ENCODE measurements at places on chromosomes 4 and X.

DNA sequence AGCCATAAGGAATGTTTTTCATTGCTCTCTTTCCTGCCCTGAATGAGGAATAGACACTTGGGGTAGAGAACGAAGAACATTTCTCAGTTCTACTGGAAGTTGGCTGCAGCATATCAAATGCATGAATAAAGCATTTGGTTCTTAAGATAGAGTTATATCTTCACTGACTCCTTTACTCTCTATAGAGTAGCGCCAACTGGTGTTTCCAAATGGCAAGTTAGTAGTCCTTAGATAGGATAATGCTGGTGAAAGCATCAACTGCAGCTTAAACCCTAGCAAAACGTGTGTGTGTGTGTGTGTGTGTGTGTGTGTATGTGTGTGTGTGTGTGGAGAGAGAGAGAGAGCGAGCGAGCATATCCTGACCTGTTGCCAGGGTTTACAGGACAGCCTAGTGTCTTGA lies 62.2 kb upstream of the FRMPD4 start:
- DNase-seq: no peak

GRCh38 chr4:104763554-104764222 lies 269.0 kb upstream of the CXXC4 start:
- DNase-seq: no peak

GRCh38 chr4:98604723-98605122 lies 53.7 kb downstream of the TSPAN5 start:
- DNase-seq: no peak

DNA sequence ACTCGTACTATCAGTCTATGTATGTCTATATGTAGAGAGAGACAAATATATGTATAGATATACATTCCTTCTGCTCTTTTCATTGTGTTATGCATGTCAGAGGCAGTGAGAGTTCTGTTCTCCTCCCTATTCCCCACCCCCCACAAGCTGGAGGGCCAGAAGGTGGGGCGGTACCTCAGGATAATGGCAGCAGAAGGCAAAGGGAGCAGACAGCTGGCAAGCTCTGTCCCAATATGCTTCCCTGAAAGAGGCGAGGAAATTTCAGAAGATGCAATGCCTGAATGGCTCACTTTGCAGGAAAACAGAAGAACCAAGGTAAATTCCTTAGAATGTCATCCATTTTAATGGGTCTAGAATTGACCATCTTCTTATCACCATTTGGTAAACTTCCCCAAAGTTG lies 114.4 kb downstream of the NAA11 start:
- no peak for DNase-seq

DNA sequence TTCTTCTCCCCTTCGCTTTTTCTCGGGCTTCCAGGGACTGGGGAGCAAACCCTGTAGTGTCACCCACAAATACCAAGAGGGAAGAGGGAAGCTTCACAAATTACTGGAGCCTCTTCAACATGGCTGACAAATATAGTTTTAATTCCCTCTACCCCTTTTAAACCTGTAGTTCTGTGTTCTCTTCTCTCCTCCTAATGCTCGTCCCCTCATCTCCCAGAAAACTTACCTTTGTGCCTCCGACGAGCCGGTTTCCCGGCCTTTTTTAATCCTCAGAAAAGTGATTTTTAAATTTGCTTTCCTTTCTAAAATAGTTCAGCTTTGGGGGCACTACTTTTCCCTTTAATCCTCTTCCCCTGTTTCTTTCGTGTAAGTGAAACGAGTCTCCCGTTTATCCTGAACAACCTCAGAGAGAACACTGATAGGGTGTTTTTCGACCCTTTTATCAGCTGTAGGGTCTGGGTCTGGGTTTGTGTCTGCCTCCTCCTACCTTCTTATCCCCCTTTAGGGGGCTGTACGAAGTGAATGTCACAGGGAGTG lies 408 bp downstream of the TET2 start:
- no peak for DNase-seq

GRCh38 chrX:138349351-138349750 lies 362.2 kb downstream of the FGF13 start:
- no peak for DNase-seq

DNA sequence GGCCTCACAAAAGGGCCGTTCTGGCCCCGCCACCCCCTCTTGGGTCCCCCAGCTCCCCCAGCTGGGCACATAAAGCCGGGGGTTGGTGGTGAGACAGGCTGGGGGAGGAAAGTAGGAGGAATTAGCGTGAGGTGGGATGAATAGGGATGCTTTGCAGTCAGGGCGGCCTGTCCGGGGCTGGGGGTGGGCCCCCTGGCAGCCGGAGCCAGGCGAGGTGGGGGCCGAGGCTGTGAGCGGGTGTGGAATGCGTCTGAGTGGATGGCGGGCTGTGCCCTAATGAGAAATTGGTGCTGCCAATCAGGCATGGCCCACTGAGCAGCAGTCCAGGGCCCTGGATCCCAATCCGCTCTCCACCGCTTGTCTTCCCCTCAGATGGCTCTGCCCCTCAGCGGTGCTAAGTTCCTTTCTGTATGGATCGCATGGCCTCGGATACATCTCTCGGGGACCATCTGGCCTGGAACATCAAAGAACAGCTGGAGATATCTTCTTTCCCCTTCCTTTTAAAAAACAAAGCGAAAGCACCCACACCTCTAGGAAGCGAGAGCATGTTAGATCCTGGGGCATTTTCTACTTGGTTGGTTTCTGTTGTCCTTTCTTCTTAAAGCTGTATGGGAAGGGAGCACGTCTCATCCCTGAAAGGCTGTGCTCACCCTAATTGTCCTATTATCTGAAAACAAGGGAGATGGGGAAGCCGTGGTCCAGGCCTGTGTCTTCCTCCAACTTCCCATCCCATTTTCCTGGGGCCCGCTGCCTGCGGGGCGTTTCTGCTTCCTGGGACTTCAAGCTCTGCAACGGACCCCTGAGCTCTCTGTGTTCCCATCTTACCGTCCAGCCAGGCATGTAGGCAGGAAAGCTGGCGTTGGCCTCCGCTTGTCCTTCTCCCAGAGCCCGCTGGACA lies 106.9 kb downstream of the SORCS2 start:
- no peak for DNase-seq

DNA sequence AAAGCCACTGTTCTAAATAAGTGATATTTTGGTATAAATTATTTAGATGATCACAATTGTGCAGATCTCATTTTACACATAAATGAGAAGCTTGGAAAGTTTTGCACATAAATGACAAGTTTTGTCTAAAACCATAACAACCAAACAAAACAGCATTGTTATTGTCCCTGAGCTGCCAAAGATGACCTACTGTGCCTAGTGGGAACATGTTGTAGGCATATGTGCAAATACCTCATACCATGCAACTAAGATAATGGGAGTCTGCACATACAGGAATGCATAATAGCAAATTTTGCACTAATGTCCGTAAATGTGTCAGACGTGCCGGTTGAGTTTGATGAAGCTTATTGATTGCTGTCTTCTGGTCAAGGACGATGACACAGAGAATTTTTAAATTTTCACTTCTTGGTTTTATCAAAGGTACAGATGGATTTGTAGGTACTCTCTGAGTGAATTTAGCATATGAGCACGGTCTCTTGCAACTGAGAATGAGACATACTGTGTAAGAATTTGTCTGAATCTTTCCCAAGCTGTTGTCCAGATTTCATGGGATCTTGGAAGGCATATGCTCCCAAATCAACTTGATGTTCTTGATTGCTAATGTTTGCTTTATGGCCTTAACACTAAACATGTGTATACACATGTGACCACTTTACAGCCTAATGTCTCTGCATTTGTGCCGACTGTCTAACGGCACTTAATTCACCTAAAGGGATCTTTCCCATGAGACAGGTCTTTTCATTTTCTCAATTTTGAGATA lies 1133.5 kb downstream of the FAT4 start:
- no peak for DNase-seq

GRCh38 chrX:113743069-113743468 lies 840.8 kb upstream of the HTR2C start:
- DNase-seq: no peak

GRCh38 chr4:160265836-160266235 lies 1163.0 kb downstream of the RAPGEF2 start:
- no peak for DNase-seq

DNA sequence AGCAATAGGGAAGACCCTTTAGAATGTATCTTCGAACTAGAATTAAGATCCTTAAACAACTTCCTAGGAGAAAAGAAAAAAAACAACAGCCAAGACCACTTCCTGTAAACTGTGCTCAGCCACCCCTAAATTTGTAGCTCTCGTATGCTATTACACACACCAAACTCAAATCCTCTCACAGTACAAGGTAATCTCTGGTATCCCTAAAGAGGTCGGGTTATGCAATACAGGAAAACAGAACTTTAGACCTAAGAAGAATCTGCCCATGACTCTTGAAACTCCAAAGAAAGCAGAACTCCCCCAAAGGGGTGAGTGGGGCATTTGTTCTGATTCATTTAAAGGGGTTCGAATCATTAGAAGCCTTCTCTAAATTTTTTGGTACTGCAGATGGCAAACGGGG lies 170.9 kb upstream of the CASK start:
- no peak for DNase-seq

DNA sequence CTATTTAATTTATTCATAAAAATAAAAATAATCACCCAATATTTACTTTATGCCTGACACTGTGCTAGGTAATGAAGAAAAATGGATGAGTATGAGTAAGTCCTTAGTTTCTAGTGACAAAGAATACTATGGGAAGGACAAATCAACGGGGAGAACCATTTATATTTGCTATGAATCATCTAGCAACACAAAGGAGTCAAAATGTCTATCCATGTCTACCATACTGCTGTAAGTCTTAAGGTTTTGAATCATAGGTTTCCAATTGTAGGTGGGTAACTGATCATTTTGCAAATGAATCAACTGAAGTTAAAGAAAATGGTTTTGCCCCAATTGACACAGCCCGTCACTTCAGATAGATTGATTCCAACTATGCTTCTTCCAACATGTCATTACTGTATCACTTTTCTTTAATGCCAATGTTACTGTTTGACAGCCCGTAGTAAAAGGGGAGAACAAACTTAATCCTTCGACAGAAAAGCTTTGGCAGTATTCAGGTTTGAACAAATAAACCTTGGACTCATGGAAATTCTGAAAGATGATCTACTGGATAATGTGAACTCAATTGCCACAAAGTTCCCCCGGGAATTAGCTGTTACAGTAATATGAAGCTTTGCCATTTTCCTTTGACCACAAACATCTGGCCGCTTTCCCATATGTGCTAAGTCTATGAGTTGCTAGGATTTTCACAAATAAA lies 3.2 kb downstream of the TDO2 start:
- DNase-seq: no peak

DNA sequence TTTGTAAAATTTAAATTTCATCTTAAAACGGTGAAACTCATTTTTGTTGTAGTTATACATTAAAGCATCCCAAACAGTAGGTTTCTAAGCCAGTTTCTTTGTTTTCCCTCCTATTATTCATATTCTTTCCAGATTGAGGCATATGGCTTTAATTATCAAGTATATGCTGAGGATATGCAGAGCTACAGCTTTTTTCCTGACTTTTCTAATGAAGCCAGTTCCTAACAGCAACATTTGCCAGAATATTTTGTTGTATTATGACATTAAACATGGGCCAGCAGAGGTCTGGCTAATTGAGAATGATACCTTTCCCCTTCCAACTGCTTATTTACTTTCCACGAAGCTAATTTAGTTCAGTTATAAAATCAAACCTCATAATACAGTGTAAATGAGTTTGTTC lies 75.3 kb downstream of the SLIT2 start:
- no peak for DNase-seq

DNA sequence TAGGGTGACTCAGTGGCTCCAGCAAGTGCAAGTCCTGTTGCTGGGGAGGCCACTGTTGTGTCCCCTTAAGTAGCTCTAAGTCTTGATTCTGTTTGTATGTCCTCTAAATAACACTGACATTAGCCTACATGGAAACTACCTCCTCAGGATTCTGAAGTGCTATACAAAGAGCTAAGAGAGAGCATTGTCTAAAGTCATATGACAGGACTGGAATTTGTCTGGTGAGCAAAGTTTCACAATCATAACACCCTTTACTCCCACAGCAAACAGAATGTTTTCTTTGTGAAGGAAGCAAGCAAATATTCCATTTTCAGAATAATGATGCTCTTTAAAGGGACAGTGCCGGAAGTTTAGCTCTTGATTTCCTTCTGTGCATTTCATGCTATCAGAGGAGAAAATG lies 23.4 kb upstream of the CT47A1 start:
- no peak for DNase-seq

GRCh38 chrX:18210470-18210869 lies 10.2 kb downstream of the BEND2 start:
- DNase-seq: no peak

DNA sequence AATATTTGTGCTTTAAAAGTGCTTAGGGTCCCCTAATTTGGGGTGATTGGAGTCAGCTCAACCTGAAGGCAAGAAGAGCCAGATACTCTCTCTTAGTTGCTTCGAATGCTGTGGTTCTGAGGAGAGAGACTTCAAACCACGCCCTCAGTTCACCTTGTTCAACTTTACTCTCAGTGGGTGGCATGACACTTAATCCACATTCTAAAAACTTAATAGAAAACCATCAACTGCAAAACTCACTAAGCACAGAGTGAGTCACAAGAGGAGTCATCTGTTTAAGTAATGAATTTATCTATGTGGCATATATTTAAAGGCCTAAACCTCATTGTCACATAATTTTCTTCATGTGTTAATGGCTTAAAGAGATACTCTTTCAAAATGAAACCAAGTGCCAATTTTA lies 99.5 kb upstream of the SLC4A4 start:
- DNase-seq: no peak

- DNase-seq: peak; percentile 25
These were observed 43.2 kb upstream of the RBM47 start for GRCh38 chr4:40672528-40673522.

DNA sequence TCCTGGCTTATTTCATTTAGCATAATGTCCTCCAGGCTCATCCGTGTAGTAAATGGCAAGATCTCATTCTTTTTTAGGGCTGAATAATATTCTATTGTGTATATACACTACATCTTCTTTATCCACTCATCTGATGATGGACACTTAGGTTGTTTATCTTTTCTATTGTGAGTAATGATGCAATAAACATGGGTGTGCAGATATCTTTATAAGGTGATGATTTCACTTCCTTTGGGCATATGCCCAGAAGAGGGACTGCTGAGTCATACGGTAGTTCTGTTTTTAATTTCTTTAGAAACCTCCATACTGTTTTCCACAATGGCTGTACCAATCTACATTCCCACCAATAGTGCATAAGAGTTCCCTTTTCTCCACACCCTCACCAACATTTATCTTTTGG lies 317.6 kb upstream of the CNKSR2 start:
- no peak for DNase-seq

DNA sequence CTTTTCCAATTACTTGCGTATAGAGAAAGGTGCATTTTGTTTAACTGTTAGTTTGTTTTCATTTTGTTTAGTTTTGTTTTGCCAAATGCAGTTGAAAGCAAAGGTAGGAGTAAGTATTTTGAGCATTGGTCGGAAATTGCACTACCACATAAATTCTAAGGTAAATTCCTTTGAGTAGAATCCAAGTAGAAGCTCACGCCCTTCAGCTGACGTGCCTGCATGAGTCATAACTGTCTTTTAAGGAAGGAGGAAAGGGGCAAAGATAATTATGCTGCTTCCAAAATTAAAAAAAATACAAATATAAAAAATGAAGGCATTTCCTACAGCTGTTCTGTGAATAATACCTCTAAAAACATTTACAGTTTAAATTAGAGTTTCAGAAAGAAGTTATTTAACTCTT lies 110.2 kb upstream of the MYOZ2 start:
- DNase-seq: peak; percentile 43
